Stimulated activated CD4-positive, alpha-beta T cell treated with anti-CD3 and anti-CD28 coated beads, Interleukin-15, amount 100 ng/mL, for 1 hour (primary cell): ENCODE measurements at places on chromosomes 1 and 21.

DNA sequence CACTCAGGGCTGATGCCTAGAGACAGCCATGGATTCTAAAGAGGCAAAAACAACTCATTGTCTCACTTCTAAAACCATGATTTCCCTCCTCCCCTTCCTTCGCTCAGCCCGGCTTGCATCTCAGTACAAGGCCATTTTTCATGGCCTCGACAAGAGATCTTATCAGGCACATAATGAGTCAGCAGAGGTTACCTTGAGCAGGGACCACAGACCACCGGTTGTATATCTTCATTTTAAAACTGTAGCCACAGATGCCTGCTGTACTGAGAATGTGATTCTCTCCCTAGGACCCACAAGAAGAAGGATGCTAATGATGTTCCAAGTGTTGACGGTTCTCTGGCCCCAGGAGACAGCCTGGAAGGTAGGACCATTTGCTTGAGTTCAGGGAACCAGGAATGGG is 331.9 kb downstream of the AJAP1 start:
- no peak for DNase-seq

DNA sequence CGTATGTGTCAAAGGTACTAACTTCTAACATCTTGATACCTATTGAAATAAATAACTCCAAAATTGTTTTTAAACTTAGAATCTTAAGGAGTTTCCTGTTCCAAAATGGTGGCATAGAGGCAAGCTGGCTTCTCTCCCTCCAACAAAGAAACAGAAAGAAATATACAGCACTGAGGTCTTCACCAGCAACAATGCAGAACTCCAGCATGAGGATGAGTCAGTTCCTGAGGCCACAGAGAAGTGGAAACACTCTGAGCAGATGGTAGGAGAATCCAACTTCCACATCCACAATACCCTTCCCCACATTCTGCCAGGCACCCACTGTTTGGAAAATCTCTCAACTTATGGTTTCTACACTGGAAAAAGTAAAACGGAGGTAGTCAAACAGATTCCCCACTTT is 12.2 kb upstream of the PPIH start:
- DNase-seq: no peak

DNA sequence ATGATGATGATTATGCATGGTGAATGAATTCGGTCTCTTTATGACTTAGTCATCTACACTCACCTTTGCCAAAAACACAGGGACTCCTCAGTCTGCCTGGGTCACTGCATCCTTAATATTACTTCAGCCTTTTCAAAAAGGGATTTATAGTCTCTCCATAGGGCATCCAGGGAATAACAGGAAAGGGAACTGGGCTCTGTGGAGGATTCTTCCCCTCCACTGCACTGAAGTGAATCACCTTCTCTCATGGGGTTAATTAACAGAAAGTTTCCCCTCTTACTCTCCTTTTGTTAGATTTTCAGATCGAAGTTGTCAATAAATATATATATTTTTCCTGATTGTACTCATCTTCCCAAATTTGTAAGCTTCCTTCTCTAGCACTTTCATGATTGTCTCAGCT is at the start of gene OR6K3:
Gene OR6K3, minus strand, starts transcription at position 101 of the 400 bp plus-strand sequence. CDS start 2,605 bp downstream, outside the sequence.
- no peak for DNase-seq

- no peak for DNase-seq
Observed at GRCh38 chr1:229258031-229258756, 12.7 kb upstream of the RAB4A start.

DNA sequence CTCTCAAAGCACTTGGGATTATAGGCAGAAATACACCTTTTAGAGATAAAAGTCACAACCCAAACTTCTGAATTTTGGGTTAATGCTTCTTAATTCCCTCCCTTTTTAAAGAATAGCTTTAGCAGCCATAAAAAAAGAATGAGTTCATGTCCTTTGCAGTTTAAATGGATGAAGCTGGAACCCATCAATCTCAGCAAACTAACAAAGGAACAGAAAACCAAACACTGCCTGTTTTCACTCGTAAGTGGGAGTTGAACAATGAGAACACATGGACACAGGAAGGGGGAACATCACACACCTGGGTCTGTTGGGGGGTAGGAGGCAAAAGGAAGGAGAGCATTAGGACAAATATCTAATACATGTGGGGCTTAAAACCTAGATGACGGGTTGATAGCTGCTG is 55.8 kb downstream of the SLC27A3 start:
- DNase-seq: no peak

GRCh38 chr1:224732377-224733026 is 116.4 kb downstream of the CNIH3 start:
- DNase-seq: no peak

- DNase-seq: no peak
Observed at GRCh38 chr1:237084341-237085077, 42.5 kb downstream of the RYR2 start.

DNA sequence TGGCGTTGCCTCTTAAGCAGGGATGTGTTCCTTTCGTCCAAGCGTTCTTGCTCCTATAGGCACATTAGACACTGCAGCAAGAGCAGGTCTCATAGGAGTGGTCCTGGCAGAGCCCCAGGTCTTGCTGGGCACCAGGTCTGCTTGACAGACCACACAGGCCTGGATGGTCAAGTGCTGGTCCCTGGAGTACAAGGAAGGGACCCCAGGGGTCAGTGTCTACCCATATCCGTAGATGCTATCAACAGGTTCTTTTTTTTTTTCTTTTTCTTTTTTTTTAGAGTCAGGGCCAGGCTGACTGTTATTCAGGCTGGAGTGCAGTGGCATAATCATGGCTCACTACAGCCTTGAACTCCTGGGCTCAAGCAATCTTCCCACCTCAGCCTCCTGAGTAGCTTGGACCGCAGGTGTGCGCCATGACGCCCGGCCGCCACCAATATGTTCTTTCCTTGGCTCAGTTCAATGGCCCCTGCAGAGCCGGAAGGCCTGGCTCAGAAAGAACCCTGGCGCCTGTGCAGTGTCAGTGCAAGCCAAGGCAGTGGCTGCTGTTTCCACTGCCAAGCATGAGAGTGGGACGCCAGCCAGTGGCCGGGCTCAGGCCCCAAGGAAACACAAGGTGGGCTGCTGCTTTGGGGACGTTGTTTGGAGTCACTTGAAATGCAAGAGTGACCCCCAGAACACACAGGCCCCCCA is 10.0 kb upstream of the TNFRSF8 start:
- DNase-seq: no peak

- DNase-seq: no peak
Observed at GRCh38 chr1:113429461-113430153, 39.3 kb downstream of the MAGI3 start.

GRCh38 chr1:154419620-154420571 is 14.8 kb downstream of the IL6R start:
- no peak for DNase-seq

DNA sequence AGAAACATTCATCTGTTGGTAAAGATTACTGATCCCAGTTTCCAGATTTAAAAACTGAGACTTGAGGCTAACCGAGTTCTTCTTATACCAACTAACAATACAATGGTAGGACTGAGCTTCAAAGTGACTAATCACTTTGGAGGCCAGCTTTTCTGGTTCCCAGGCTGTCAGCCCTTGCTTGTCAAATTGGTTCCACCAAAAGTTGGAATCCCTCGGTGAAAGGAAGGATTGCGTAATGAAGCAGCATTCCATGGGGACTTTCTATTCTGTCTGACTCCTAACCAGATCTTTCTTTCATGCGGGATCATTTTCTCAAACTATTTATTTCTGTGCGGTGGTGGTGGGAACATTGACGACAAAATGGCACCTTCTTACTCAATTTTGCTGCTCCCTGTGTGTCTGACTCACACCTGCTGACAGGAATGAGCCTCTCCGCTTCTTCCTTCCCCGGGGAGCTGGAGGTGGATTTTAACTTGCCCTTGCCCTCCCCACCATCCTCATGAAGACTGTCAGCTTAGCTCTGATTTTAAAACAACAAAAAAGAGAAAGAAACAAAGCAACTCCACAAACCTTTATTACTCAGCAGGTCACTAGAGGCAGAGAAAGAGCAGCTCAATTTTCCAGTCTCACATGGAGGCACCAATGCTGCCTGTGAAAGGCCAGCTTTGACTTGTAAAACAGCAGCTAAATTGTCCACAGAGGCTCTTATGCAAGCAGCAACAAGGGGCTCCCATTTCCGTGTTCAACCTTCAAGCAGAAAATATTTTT is 32.9 kb upstream of the RASAL2 start:
- no peak for DNase-seq

DNA sequence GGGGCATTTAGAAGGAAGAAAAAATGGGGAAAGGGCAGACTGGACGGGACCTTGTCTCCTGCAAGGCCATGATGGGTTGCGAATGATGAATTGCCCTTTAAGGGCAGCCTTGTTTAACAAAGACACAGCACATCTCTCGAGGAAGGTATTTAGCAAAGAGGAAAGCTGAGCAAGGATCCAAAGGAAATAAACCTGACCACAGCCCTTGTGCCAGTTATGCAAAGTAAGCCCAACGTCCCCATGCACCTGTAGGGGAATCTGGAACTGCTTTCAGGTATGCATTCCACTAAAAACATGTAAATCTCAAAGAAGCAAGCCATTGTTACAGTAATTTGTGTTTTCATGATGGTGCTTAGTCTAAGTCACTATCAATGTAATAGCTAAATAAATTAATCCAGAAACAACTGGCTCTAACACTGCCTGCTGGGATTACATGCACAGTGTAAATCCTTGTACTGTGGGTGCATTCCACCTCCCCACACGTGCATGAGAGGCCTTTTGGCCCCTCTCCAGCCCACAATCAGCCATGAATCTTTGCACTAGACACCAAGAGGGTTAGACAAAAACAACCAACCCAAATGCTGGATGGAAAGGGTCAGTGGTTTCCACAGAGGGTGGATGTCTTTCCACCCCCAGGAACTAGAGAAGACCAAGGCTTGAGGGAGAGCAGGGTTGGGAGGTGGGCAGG is 228.8 kb upstream of the KAZN start:
- no peak for DNase-seq

- no peak for DNase-seq
Observed at GRCh38 chr1:21927533-21928237, 9.4 kb downstream of the HSPG2 start.

DNA sequence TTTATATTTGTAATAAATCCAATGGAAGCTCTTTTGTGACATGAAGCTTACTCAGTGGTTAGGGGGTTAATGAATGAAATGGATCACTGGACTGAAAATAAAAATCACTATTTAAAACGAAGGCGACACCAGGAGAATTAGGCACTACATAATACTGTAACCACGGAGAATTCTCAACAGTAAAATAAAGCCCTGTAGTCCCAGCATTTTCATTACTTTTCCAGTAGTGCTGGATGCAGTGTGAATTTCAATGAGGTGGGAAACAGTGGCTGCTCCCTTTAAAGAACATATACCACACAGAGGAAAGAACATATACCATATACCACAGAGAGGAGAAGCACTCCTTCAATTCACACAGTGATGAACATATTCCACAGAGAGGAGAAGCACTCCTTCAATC is 275.0 kb downstream of the SMYD3 start:
- DNase-seq: no peak

GRCh38 chr1:212980123-212980785 is 29.9 kb downstream of the VASH2 start:
- DNase-seq: no peak

GRCh38 chr1:36359911-36360550 is 25.7 kb downstream of the STK40 start:
- DNase-seq: no peak

DNA sequence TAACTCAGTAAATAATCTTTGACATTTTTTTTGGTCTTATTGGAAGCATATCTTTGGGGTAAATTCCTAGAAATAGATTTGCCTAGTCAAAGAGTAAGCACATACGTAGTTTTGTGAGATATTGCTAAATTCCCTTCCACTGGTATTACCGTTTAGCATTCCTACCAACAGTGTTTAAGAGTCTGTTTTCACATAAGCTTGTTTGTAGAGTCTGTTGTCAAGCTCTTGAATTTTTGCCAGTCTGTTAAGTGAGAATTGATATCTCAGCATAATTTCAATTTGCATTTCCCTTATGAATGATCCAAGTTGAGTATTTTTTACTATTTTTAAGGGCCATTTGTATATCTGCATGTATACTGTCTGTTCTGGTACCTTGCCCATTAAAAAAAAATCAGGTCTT is 37.0 kb upstream of the MPC2 start:
- no peak for DNase-seq

- DNase-seq: no peak
Observed at GRCh38 chr1:12359359-12360133, 129.7 kb downstream of the VPS13D start.

DNA sequence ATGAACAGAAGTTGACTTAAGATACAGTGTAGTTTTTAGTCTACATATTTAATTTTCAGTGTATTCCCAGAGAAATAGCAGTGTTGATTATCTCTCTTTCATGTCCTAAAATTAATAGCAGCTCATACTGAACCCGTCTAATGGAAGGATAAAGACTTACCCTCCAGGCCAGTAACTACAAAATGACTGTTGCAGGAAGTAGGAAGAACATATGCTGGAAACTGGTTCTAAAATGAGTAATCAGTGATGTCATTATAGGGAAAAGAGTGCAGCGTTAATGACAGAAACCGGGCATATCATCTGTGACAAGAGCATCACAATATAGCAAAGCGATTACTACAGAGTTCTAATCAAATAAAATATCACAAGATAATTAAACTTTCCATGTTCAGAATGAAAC is 385.5 kb downstream of the SMYD3 start:
- no peak for DNase-seq

DNA sequence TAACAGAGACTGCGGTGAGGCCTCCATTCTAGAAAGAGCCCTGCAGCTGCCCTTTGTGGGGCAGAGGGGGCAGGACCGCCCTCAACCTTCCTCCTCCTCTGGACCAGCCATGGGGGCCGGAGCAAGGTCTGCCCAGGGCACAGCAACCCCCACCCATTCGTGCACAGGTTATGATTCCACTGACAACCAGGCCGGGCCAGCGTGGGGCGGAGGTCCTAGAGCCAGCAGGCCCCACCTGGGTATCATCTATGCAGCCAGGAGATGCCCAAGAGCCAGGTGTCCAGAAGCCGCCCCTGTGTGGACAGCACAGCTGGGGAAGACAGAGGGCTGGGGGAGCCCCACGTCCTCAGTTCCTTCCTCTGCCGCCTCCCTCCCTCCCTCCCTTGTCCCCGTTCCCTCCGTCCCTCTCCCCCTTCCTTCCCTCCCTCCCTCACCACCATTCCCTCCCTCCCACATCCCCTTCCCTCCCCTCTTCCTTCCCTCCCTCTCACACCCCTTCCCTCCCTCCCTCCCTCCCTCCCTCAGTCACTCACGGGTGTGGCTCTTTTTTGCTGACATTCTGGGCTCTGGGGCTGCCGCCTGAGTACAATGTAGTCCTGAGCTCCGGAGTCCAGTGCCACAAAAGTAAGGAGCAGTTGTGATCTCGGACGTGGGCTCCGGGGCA is 12.3 kb downstream of the RNF223 start:
- no peak for DNase-seq
